Fibroblast of skin of abdomen (primary cell): ENCODE measurements at places on chromosomes 5 and 9.

DNA sequence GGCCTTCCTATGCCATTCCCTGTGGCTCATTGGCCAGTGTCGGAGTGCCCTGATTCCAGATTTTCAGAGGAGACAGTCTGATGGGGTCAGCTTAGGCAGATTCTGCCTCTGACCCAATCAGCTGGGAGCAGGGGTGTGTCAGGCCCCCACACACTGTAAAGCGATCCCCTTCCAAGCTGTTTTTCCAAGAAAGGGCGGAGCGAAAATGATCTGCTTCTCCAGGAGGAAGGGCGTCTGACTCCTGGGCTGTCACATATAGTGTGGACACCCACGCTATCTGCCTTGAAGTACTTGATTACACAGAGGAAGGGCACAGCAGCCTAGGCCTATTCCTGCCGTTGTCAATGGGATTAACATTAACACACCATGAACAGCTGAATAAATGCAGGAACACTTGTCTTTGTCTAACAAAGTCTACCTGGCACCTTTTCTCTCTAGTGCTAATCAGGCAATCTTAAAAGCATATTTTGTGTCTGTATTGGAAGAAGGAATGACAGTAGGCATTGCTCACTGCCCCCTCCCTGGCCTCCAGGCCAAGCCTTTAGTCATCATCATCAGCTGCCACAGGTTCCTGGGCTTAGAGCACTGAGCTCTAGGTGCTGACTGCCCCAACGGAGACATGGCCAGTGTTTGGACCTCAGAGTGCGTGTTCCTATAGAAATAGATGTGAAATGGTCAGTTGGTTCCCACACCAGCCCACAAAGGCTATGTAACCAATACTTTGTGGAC, 218.7 kb downstream of the MELK start:
- DNase-seq: no peak

DNA sequence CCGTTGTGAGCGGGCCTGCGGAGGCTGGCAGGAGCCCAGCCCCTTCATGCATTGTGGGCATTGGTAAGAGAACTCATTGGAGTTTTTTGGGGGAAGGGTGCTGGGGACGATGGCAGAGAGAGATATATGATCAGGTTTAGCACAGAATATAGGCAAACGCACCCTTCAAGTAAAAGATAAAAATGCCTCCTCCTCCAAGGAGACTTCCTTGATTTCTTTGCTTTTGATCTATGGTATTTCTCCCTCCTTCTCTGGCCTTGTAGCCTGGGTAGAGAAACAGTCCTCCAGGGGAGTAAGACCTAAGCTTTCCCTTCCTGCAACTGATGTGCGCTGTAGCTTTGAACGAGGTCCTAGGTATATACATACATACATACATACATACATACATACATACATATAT, 960 bp upstream of the PPARGC1B start:
- DNase-seq: no peak

DNA sequence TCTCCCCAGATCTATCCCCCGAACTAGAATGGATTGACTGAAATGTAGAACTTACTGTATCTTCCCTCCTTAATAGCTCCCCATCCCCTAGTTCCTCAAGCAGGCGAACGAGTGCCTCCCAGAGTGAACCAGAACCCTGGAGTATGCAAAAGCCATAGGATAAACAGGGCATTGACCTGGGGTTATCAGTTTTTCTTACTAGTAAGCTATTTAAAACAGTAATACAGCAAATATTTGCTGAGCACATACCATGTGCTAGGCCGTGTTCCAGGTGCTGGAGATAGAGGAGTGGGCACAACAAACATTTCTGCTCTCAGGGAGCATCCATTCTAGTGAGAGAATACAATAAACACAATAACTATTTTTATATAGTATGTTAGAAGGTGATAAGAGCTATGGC, 1.8 kb downstream of the SKP2 start:
- no peak for DNase-seq

GRCh38 chr5:150642567-150642927, 2.1 kb downstream of the SYNPO start:
- DNase-seq: peak; percentile 90

DNA sequence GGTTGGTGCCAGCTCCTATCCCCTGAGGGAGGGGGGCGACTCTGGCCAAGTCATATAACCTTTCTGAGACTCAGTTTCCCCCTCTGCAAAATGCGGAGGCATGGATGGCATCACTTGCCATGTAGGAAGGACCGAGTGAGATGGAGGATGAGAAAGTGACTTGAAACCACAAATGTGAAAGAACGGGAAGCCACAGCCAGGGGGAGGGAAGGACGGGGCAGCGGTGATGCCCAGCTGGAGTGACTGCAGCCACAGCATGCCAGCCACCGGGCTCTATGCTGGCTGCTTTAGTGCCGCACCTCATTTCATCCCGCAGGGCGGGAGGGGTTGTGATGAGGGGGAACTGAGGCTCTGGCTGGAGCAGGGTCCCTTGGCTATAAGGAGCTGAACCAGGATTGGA, 74.5 kb downstream of the HMCN2 start:
- no peak for DNase-seq

GRCh38 chr9:100619665-100620064, 41.8 kb downstream of the CAVIN4 start:
- no peak for DNase-seq

DNA sequence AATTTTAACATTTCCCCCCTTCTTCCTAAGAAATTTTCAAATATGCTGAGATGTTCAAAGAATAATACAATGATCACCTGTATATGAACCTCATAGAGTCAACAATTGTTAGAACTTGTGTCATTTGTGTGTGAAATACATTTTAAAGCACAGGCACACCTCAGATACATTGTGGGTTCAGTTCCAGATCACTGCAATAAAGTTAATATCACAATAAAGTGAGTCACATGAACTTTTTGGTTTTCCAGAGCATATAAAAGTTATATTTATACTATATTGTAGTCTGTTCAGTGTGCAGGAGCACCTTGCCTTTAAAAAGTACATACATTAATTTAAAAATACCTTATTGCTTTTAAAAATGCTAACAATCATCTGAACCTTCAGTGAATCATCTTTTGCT, 50.0 kb downstream of the MCCC2 start:
- DNase-seq: no peak

GRCh38 chr5:163938595-163938994, 433.2 kb downstream of the MAT2B start:
- DNase-seq: peak; percentile 27

- no peak for DNase-seq
These were observed 106.9 kb downstream of the GABRG2 start for GRCh38 chr5:162174358-162174974.

DNA sequence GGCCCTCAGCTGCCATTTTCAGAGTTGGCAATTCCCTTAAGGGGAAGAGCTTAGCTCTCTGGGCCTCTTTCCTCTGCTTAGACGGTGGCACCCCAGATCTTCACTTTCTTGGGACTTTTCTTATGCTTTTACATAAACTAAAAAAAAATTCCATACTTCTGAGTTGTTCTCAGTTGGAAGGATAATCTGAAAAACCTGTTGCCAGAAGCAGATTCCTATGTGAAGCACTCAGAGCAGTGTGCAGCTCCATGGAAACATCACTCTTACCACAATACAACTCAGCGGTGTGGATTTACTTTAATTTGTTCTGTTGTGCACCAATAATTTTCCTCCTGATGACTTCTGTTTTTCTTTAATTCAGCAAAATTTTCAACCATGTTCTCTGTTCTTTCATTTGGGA, 44.1 kb upstream of the MROH2B start:
- DNase-seq: peak; percentile 76

GRCh38 chr5:18526792-18527405, 892.6 kb downstream of the TAF11L14 start:
- no peak for DNase-seq
